ENCODE measurements at places on chromosomes 13 and 19.

DNA sequence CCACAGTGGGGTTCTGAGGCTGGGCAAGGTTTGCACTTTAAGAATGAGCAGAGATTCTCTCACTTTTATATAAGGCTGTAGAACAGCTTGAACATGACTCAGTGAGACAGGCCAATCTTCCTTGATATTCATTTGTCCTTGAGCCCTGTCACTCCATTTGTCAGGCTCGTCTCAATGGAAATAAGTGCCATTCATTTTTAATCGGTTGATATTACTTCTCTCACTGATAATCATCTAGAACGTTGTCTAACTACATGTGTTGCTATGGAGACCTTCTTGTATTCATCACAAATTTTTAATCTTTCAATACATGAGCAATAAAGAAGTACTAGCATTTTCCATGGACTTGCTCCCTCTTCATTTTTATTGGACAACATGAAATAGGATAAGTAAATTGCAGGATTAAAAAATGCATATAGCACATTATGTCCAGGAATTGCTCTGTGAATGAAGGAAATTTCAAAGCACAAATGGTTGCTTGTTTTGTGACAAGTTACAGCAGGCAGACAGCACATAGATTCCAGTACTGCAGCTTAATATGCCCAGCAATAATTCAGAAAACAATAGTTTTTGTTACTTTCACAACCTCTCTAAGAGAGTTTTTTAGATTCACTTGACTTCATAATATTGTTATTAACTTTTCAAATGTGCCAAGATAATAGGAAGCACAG is 1178.4 kb upstream of the ATXN8OS start:
- DNase-seq = no peak

- DNase-seq = no peak
These were observed 2.2 kb downstream of the KCNC3 start for GRCh38 chr19:50327013-50327412.

GRCh38 chr13:78298657-78299056 is 304.7 kb downstream of the POU4F1 start:
- no peak for DNase-seq

DNA sequence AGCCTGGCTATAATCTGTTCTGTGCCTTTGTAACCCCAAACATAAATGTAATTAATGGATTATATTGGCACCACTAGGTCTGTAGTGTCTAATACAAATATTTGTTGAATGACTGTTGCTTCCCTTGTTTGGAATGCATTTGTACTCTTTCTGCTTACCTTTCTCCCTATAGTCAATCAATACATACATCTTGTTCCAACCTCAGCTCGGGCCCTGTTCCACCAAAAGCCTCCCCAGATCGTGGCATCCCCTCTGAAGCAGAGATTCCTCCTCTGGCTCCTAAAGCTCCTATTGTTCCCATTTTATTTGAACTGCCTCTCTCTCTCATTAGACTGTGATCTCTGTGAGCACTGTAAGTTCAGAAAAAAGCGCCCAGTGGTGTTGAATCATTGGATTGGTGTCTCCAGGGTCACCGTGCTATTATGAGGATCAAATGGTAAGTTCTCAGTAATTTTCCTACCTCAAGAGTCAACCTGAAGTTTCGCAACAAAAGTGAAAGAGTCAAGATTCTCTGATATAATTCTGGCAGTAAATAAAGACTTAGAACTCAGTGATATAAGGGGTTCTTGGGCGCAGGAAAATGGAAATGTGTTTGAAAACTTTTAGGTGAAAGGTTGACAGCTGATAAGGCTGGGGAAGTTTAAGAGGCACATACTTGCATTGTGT is 151.5 kb downstream of the KLF5 start:
- no peak for DNase-seq

GRCh38 chr13:105370011-105370650 is 1165.3 kb downstream of the EFNB2 start:
- no peak for DNase-seq
